Naive thymus-derived CD4-positive, alpha-beta T cell (primary cell): ENCODE measurements at places on chromosomes 5 and 9.

DNA sequence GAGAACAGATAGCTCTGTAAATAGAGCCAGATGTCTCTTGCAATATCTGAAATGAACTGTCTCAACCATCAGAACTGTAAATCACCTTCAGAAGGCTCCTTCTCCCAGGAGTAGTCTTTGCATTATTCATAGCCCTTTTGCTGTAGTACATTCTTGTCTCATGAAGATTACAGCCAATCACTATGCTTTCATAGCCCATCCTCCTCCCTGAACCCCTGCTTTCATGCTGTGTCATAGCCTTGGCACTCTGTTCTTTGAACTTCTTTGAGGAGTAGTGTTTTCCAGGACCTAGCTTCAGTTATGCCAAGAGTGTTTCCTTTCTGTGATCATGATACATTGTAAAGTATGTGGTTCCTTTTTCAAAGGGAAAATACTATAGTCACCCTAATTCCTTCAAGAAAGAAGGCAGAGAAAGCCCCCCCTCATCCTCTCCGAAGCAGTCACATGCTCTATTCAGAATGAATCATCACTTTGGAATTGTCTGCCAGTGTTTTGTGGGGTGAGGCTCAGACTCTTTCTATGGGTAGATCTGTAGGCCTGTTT is 61.1 kb downstream of the GRIA1 start:
- H3K4me3 ChIP-seq, result no peak overlapping the region
- no peaks in the 10 kb centered on the region for H3K36me3 ChIP-seq
- no peak overlapping the region for H3K27ac ChIP-seq
- DNase-seq, result no peak
- H3K27me3 ChIP-seq, result no peaks in the 10 kb centered on the region

DNA sequence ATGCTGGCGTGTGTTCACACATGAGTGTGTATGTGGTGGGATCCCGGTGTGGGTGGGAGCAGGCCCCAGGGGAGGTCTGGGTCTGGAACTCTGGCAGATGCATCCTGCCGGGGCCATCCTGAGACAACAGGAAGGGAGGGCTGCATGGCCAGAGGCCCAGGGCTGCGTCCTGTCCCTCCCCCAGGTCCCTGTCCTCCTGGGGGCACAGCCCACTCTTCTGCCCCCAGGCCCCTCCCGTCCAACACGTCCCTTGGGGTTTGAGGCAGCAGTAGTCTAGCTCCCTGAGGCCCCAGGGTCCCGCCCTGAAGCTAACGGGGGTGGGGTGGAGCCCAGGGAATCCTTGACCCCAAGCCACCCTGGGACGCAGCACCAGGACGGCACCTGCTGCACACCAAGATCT is 16.6 kb downstream of the FLT4 start:
- DNase-seq, result no peak
- no peak overlapping the region for H3K27ac ChIP-seq
- no peaks in the 10 kb centered on the region for H3K27me3 ChIP-seq
- H3K4me1 ChIP-seq, result no peaks in the 10 kb centered on the region
- no peak overlapping the region for H3K4me3 ChIP-seq

GRCh38 chr5:94545870-94546625 is 72.4 kb downstream of the KIAA0825 start:
- no peaks in the 10 kb centered on the region for H3K36me3 ChIP-seq
- no peak overlapping the region for H3K4me3 ChIP-seq
- no peaks in the 10 kb centered on the region for H3K27me3 ChIP-seq
- DNase-seq, result no peak
- H3K4me1 ChIP-seq, result no peaks in the 10 kb centered on the region
- no peak overlapping the region for H3K27ac ChIP-seq

GRCh38 chr9:93255994-93256877 is 72.3 kb downstream of the WNK2 start:
- H3K27ac ChIP-seq, result no peak overlapping the region
- peak; percentile 17 for DNase-seq
- H3K36me3 ChIP-seq, result no peaks in the 10 kb centered on the region

GRCh38 chr9:130090915-130091314 is 37.2 kb downstream of the GPR107 start:
- H3K4me3 ChIP-seq, result no peak overlapping the region
- H3K27me3 ChIP-seq, result no peaks in the 10 kb centered on the region
- H3K27ac ChIP-seq, result no peak overlapping the region
- no peaks in the 10 kb centered on the region for H3K4me1 ChIP-seq

DNA sequence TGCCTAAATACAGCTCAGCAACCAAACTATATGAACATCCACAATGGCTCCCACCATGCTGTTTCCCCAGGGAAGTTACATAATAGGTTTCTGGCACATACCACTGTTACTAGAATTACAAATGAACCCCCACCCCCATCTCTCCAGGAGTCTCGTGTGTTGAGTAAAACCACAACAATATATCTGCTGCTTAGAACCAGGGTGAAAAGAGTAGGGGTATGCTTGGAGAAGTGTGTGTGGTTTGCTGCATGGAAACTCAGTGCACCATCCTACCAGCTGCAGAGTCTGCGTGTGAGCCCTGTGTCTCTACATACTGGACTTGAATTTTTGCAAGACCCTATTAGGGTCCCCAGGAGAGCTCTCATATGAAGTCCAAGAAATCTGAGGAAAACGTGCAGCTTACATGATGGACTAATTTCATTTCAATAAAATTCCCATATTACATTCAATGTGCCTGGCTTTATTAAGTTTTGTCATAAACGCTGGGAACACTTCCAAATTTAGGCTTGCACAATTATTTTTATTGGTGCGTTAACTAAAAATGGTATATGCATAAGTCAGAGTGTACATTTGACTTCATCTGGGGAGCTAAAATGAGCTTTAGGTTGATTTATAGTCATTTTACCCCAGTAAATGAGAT is 104.5 kb upstream of the NFIB start:
- H3K36me3 ChIP-seq, result no peaks in the 10 kb centered on the region
- H3K4me3 ChIP-seq, result no peak overlapping the region
- H3K27me3 ChIP-seq, result no peaks in the 10 kb centered on the region
- H3K27ac ChIP-seq, result no peak overlapping the region
- DNase-seq, result no peak

GRCh38 chr9:137067860-137068538 is 2.4 kb downstream of the SAPCD2 start:
- no peak overlapping the region for H3K27ac ChIP-seq
- no peaks in the 10 kb centered on the region for H3K27me3 ChIP-seq
- no peaks in the 10 kb centered on the region for H3K36me3 ChIP-seq
- H3K4me3 ChIP-seq, result no peak overlapping the region
- DNase-seq, result peak; percentile 85
